Activated CD4-positive, alpha-beta memory T cell treated with anti-CD3 and anti-CD28 coated beads for 36 hours (primary cell): ENCODE measurements at places on chromosomes 4 and X. TPM values are rescaled to one million over a fixed set of nuclear protein-coding genes. Genes with fewer than 3 reads are reported as not detected.

GRCh38 chr4:158929939-158930638, 161.3 kb downstream of the FNIP2 start:
- DNase-seq = no peak

The SPANXC gene
- not detected for total RNA-seq

- no peak for DNase-seq
Measured at GRCh38 chr4:183738081-183738673, 79.1 kb downstream of the TRAPPC11 start.

DNA sequence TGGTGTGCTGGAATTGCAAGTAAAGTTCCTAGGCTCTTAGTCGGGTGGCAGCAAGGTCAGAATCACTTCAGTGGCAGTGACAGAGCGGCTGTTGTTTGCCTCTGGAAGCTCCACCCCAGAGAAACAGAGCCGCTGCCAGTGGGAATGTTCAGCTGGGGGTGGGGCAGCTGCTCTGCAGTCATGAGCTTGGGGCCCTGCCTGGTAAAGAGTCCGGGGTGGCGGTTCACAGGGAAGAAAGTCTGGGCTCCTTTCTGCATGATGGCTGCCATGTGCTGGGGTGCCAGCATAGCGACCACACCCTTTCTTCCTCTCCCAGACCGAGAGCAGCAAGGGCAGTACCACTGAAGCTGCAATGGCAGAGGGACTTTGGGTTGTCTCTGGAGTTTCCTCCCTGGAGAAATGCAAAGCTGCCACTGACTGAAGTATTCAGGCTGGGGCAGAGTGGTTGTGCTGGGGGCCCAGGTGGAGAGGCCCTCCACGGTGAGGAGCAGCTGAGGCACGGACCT, 108.8 kb upstream of the CENPE start:
- no peak for DNase-seq

The RENBP gene
- 8.2 TPM for total RNA-seq

DNA sequence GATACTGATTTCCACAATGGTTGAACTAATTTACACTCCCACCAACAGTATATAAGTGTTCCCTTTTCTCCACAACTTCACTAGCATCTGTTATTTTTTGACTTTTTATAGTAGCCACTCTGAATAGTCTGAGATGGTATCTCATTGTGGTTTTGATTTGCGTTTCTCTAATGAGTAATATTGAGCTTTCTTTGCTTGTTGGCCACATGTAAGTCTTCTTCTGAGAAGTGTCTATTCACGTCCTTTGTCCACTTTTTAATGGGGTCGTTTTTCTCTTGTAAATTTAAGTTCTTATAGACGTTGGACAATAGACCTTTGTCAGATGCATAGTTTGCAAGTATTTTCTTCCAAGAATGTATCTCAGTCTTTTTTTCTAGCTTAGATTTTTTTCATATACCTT, 10.0 kb downstream of the FBXW7 start:
- no peak for DNase-seq

The MAGEA10 gene
- not detected for total RNA-seq

DNA sequence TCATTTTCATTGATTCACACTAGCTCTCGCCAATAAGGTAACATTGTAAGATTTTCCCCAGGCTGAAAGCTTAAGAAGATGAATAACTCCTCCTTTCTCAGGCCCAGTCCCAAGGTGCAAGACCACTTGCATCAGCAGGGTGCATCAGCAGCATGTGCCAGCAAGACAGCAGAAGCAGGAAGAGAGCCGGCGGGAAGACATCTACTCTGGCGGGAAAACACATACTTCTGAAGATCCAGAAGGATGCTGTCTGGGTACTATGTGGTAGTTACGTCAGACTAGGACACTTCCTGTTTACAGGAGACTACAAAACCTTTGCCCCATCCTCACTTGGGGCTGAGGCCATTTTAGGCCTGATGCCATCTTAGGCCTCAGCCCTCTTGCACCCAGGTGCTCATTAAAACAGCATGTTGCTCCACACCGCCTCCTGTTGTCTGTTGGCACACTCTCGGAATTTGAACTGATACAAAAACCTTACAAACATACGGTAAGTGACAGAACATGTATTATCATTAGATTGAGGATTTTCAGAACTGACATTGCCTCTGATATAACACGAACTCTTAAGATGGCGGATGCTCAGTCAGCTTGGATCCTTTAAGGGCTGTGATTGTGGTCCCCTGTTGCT, 886.5 kb upstream of the EPHA5 start:
- DNase-seq = no peak

DNA sequence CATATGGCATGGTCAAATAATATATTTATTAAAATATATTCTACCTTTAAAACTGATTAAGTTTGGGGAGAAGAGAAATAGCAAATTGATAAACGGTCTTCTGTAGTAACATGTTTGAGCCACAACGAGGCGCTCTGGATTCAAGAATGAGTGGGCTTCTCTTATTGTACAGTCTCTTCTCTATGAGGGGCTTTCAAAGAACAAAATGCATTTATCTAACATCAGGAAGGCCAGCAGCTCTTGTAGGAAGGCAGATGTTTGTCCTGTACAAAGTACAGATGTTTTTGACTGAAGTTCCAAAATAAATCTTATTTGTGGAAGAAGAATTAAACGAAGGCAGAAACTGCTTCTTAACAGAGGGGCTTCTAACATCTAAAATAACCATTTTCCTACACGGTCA, 153.6 kb downstream of the RASL11B start:
- DNase-seq = peak; percentile 21

The OCRL gene
- 2.8 TPM for total RNA-seq

DNA sequence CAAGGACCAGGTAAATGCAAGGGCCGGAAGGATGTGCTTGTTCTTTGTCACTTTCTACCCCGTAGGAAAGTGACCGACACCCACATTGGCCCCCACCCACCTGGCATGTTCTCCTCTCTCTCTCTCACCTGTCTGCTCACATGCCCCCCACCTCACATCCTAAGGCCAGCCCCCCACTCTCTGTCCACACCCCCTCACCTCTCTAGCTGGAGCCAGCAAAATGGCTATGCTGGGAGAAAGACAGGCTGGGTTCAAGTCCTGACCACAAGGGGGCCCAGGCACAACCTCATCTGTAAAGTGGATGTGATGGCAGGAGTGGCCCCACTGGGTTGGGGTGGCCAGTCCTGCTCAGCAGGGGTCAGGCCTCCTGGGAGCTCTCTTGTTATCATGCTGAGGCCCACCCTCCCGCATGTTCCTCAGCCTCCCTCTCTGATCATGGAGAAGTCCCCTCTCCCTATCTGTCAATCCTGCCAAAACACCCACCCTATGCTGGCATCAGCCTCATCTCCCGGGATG, 1.7 kb upstream of the PPP2R2C start:
- DNase-seq = no peak

The FAM199X gene
- total RNA-seq = 9.1 TPM
